Stimulated activated CD4-positive, alpha-beta T cell treated with anti-CD3 and anti-CD28 coated beads, Interleukin-4, amount 100 ng/mL, for 4 hours (primary cell): ENCODE measurements at places on chromosomes 3 and 15.
A peak's percentile ranks its signal among the peaks of the same experiment; 100 is the strongest.

GRCh38 chr3:141710888-141711616, 27.0 kb upstream of the RNF7 start:
- DNase-seq: no peak

GRCh38 chr3:29628795-29629194, 347.9 kb downstream of the RBMS3 start:
- DNase-seq: no peak

GRCh38 chr3:138642927-138643253, 34.3 kb downstream of the FAIM start:
- no peak for DNase-seq

- no peak for DNase-seq
Measured at GRCh38 chr3:115361806-115362205, 214.7 kb upstream of the ZBTB20 start.

DNA sequence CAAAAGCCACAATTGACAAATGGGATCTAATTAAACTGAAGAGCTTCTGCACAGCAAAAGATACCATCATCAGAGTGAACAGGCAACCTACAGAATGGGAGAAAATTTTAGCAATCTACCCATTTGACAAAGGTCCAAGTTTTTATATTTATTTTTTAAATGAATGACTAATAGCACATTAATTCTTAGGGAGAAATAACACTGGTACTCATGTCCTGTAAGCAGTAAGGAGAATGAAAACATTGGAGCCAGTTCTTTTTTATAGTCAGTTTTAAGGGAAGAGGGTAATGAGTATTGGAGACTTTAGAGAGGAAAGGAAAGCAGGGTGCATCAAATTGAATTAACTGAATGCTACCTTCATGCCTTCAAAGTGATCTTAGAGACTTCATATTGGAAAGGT, 404.7 kb upstream of the TGFBR2 start:
- DNase-seq: no peak

GRCh38 chr3:88810455-88810854, 297.0 kb upstream of the EPHA3 start:
- DNase-seq: no peak

DNA sequence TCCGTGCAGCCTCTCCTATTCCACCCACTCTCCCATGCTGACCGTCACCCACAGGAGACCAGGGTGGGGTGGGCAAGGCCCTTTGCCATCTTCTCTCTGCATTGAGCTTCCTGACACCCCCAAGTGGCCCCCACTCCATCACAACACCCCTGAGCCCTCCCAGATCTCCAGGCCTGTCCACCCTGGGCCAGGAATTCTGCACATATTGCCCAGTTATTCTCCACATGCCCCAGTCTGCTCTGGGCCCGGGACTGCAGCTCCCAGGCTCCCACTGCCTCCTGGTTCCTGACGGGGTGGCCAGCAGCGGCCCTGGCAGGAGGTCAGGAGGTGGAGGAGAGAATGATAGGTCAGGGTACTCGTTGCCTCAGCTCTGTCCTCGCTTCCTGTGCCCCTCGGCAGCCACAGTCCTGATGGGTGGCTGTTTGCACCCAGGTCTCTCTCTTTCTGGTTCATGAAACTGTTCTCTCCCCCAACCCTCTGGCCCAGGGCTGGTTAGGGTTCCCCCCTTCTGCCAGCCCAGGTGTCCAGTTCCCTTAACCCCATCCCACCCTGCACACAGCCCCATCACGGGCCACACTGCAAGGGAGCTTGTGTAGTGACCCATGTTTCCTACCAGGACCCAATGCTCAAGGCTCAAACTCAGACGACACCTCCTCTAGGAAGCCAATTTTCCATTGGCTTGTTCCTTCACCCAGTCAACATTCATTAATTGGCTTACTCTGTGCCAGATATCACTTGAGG, 47.3 kb downstream of the IQSEC1 start:
- no peak for DNase-seq

DNA sequence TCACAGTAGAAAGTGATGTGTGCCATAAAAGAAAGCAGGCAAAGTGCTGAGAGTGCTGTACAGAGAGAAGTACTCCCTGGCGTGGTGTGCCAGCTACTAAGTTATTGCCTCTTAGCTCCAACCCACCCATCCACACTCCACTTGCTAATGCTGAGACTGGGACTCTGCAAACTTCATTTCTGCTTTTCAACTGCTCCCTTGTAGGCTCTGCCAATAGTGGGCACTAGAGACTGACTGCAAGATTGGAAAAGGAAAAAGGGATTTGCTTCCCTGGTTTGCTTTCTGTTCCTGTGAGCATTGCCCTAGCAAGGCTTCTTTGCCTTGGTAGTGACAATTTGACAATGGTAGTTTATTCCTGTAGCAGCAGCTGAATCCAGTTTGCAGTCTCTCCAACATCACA, 56.5 kb upstream of the TMEM108 start:
- no peak for DNase-seq

DNA sequence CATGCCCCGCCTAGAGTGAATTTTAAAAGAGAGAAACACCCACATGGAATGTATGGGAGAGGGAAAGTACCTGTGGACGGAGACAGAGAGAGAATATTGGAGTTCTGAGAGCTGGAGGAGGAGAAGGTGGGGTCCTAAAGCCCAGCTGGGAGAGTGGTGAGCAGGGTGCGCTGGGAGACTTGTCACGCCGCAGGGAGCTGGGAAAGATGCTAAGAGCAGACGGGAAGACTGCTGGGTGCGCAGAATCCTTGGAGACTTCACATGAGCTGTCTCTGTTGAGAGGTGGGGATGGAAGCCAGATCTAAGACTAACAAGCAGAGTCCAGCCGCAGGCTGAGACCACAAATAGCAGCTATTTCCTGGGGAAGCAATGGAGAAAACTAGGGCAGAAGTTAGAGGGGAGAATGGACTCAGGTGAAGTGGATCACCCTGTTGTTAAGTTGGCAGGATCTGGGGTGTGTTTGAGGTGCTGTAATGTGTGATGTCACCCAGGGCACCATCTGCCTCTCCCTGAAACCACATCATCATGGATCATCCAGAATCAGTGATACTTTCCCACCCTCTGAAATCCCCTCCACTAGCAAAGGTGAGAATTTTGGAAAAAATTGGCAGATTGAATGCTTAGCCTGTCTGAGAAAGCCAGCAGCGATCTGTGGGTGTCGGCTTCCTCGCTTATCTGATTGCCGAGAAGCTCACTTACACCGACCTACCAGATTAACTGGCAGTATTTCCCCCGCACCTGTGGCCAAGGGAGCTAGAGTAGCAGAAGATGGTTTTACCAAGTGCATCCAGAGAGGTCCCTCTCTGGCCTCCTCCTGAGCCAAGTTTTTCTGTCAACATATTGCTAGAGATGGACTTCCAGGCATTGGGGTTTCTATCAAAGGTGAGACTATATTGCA, 174.8 kb upstream of the BHLHE40 start:
- DNase-seq: no peak

DNA sequence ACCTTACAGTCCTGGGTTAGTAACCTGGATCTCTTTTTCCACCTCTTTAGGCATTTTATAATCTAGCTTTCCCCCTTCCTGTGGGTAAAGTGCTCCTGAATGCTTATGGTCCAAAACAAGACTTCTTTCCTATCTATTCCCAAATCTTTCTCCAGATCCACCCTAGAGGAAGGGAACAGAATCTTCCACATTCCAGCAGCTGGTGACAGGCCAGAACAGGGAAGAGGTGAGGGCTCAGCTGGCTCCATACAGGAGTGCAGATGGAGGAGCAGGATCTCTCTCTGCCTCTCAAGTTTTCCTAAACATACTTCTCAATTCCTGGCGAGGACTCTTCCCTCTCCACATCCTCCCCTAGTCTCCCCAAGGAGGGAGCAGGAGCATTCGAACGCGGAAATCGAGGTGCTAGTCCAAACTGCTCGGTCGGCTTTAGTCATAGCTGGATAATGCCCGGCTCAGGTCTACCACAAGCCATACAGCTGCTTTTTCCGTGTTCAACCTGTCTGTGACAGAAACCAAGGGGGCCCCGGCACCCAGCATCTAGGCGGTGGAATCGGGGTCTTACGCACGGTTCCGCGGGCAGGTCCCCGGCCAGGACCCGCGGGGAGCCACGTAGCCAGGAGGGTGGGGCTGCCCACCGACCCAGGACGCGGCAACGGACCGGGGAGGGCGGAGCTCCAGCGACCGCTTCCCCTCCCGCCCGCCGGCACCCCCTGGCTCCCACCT, 4.0 kb downstream of the RASSF1 start:
- DNase-seq: no peak

DNA sequence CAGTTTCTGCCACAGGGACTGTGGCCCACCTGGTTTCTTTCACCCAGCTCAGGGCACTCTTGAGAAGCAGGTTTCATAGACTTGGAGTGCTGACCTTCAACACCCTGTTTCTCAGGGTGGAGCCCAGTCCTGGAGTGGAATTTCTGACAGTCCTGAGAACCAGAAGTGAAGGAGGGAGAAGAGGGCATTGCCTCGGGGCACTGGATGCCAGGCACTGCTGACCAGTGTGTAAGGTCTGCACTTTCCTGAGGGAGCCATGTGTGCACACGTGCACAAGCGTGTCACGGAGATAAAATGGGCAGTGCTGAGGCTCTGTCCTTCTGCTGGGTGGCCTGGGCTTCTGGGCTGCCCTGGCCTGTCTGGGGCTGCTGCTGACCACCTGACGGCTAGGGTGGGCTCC, 118.5 kb downstream of the SEC22A start:
- no peak for DNase-seq

- DNase-seq: no peak
Measured at GRCh38 chr3:62885136-62885535, 9.9 kb upstream of the CADPS start.

DNA sequence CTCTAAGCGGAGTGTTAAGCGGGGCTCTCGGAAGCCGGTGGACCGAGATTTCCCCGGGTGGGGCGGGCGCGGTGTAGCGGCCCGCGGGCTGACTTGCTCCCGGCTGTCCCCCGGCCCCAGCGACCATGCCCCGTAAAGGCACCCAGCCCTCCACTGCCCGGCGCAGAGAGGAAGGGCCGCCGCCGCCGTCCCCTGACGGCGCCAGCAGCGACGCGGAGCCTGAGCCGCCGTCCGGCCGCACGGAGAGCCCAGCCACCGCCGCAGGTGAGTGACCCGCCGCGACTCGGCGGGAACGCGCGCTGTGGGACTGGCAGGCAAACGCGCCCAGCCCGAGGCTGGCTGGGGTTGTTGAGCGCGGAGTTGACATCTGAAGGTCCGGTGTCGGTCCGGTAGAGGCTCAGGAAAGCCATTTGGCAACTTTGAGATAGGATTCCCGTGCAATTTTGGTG, 1.3 kb downstream of the SMC4 start:
- no peak for DNase-seq

GRCh38 chr15:72813345-72814004, 29.9 kb upstream of the ADPGK start:
- DNase-seq: no peak

DNA sequence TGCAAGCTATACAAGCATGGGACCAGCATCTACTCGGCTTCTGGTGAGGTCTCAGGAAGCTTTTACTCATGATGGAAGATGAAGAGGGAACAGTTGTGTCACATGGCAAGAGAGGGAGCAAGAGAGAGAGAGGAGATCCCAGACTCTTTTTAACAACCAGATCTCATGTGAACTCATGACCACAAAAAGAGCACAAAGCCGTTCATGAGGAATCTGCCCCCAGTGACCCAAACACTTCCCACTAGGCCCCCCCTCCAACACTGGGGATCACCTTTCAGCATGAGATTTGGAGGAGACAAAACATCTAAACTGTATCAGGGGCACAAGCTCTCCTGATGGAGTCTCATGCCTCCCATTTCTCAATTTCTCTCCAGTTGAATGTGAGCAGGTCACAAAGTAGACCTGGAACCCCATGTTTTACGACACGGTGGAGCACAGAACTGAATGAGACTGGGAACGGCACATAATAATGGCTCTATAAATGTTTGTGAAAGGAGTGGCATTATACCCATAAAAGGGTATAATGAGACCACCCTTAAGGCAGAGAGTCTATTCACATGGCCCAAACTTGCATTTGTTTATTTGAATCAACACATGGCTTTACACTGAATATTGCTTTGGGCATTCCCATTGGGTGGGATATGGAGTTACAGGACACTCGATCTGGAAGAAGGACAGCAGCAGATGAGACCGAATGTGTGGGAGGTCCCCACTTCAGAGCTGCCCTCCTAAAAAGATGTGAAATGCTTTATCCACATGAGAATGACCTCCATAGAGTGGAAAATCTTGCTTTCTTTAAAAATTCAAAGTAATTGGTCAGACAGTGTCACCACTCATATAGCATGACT, 38.8 kb downstream of the IL16 start:
- no peak for DNase-seq

DNA sequence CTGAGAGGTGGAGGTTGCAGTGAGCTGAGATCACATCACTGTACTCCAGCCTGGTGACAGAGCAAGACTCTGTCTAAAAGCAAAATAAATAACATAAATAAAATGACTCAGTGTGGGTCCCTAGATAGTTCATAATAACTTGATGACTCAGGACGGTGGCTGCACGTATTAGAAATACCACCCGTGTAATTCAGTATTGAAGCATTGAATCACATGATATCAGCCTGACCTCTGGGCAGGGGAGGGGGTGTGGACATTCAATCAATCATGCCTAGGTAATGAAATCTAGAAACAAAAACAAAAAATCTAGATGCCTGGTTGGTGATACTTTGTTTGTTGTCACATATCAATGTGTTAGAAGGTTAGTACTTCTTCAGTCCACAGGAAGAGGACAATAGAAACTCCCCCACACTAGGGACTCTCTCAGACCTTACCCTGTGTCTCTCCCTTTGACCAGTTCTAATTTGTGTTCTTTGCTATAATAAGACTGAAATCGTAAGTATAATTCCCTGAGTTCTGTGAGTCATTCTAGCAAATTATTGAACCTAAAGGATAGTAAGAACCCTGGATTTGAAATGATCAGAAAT, 177.3 kb downstream of the GAP43 start:
- DNase-seq: no peak

GRCh38 chr15:51775967-51776816, 24.8 kb downstream of the TMOD2 start:
- peak; percentile 29 for DNase-seq

- DNase-seq: no peak
Measured at GRCh38 chr3:33099109-33099645, 2.2 kb upstream of the GLB1 start.

- no peak for DNase-seq
Measured at GRCh38 chr3:131636266-131636775, 133.6 kb upstream of the MRPL3 start.

DNA sequence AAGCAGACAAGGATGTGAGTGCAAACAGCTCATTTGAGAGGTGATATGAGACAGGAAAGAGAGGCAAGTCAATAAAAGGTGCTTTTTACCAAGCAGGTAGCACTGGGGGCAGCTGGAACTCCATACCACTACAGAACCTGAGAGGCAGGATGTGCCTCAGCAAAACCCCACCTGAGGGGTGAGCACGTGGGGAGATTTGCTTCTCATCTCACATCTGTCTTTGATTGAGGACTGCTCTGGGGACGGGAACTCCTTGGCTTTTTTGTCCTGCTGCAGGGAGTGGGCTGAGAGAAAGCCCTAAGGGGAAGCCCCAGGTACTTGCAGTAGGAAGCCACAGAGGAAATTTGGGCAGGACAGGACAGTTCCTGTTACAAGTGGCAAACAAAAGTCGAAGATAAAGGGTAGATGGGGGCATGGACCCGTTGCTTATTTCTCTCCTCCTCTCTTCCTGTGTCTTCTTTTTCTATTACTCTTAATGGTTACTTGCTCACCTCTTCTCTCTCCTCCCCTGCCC, 27.1 kb downstream of the CFAP161 start:
- DNase-seq: no peak

- DNase-seq: no peak
Measured at GRCh38 chr3:143671626-143672025, 176.6 kb downstream of the SLC9A9 start.
